ENCODE measurements at places on chromosomes 5 and 9.

GRCh38 chr9:2620919-2621721 is 467 bp upstream of the VLDLR start:
- no peak for DNase-seq

- DNase-seq, result no peak
Observed at GRCh38 chr5:149826574-149826973, 96.5 kb downstream of the PPARGC1B start.

- no peak for DNase-seq
Observed at GRCh38 chr5:158212237-158212636, 353.3 kb upstream of the CLINT1 start.

- no peak for DNase-seq
Observed at GRCh38 chr5:179407191-179408175, 62.2 kb upstream of the ADAMTS2 start.

- no peak for DNase-seq
Observed at GRCh38 chr5:168390491-168390890, 95.8 kb upstream of the RARS1 start.

GRCh38 chr9:120886490-120886967 is 9.5 kb upstream of the PHF19 start:
- no peak for DNase-seq

GRCh38 chr5:112635276-112635675 is 102.4 kb upstream of the APC start:
- no peak for DNase-seq

- no peak for DNase-seq
Observed at GRCh38 chr9:127126971-127127370, 4.5 kb upstream of the ANGPTL2 start.

- no peak for DNase-seq
Observed at GRCh38 chr5:137778772-137779564, 24.8 kb upstream of the HNRNPA0 start.

- DNase-seq, result no peak
Observed at GRCh38 chr9:69173891-69174615, at the start of gene TJP2. TSS of gene TJP2 (plus strand) at chr9:69174277. CDS start at chr9:69174373, 96 bp downstream.

DNA sequence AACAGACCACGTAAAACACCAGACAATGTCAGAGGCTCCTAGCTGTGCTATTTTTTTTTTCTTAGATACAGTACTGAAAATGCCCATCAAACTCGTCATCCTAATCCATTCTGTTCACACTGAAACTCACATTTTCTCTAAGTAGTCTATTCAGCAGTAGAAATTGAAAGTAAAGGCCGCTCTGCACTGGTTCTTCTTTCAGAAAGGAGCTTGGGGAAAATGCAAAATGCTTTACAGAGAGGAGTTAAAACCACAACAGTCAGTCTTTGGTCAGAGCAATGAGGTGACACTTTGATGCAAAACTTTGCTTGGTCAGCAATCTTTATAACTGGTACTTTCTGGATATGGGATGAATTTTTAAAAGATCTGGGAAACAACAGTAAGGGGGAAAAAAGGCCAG is 43.8 kb upstream of the SUSD1 start:
- DNase-seq, result no peak

DNA sequence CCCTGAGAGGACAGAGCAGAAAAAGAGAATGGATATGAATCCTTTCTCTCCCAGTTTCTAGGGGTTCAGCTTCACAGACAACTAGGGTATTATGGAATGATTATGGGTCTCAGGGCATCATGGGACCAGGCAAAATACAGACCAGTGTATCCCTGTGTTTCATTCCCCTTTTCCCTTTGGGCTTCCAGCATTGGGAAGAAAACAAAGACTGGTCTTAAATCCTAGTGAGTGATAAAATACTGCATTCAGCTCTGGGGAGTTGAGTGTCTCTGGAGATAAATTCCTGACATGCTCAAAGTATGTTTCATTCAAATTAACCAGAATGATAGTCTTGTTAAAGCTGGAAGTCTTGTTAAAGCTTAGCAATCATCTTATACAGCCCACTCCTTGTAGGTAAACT is 2.4 kb upstream of the POU4F3 start:
- no peak for DNase-seq

GRCh38 chr5:90170261-90170660 is 239.3 kb downstream of the CETN3 start:
- DNase-seq, result no peak

GRCh38 chr5:93192087-93192486 is 388.9 kb downstream of the NR2F1-AS1 start:
- no peak for DNase-seq

DNA sequence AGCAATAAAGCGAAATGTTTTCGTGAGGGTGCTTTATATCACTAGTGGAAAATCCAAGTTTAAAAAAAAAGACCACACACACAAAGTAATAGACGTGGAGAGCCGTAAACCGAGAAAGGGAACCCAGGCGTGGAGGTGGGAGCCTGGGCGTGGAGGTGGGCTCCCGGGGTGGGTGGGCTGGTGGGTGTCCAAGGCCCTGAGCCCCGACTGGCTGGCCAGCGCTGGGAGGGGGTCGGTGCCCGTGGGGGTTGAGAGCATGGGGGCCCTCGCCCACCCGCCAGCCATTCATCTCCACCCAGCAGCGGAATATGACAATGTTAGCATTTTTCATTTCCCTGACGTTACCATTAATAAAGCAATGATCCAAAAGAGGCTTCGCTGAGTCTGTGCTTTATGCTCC is 135.0 kb downstream of the MVB12B start:
- DNase-seq, result no peak

GRCh38 chr9:35732800-35733541 is 505 bp downstream of the CREB3 start:
- no peak for DNase-seq

- DNase-seq, result peak; percentile 85
Observed at GRCh38 chr5:150412319-150413175, at the start of gene CD74. TSS of gene CD74 (minus strand) at chr5:150412910. CDS start at chr5:150412749, 161 bp downstream.

GRCh38 chr9:16138561-16139491 is 586.0 kb downstream of the CCDC171 start:
- no peak for DNase-seq

- no peak for DNase-seq
Observed at GRCh38 chr9:15640121-15640520, 87.3 kb downstream of the CCDC171 start.

- no peak for DNase-seq
Observed at GRCh38 chr5:141082228-141082627, 12.2 kb upstream of the PCDHB2 start.

DNA sequence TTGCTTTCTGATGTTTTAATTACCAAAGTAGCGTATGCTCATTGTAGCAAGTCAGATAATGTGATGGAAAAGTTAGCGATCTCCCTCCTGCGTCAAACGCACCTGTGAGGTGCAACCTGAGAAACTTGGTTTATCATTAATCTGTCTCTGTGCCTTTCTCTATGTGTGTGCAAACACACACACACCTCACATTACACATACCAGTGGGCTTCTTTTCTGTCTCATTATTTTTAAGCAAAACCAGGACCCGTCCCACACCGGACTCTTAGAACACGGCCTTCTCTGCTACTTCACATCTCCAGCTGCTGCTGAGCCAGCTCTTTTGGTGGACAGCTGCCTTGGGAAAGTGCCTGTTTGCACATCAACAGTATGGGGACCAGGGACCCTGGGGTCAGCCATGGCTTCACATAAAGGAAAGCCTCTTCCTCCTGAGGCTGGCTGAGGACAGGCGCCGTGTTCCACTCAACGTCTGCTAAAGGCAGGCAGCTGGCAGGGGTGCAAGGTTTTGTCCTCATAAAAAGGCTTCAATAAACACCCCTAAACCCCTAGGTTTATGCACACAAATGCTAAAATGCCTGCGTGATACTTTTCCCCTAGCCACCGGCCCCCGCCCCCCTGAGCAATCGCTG is 44.2 kb downstream of the MRPL36 start:
- DNase-seq, result no peak

GRCh38 chr9:17342696-17343095 is 207.9 kb downstream of the CNTLN start:
- no peak for DNase-seq

DNA sequence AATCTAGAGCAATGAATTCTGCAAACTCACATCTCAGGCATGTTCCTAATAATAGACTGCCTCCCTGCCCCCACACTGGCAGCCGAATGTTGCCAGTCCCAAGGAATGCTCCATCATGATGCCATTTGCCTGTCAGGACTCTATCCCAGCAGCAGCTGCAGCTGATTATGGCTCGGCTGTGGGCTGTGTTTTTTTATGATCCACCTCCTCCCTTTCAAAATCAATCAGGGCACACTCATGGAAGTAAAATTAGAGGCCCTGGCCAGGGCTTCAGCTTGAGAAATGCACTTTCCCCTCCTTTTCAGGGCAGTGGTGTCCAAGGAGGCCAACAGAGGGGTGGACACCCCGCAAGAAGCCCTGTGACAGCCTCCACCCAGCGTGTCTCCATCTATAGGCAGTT is 176.7 kb upstream of the S1PR3 start:
- no peak for DNase-seq

- DNase-seq, result no peak
Observed at GRCh38 chr9:1048231-1048619, 1.9 kb upstream of the DMRT2 start.

DNA sequence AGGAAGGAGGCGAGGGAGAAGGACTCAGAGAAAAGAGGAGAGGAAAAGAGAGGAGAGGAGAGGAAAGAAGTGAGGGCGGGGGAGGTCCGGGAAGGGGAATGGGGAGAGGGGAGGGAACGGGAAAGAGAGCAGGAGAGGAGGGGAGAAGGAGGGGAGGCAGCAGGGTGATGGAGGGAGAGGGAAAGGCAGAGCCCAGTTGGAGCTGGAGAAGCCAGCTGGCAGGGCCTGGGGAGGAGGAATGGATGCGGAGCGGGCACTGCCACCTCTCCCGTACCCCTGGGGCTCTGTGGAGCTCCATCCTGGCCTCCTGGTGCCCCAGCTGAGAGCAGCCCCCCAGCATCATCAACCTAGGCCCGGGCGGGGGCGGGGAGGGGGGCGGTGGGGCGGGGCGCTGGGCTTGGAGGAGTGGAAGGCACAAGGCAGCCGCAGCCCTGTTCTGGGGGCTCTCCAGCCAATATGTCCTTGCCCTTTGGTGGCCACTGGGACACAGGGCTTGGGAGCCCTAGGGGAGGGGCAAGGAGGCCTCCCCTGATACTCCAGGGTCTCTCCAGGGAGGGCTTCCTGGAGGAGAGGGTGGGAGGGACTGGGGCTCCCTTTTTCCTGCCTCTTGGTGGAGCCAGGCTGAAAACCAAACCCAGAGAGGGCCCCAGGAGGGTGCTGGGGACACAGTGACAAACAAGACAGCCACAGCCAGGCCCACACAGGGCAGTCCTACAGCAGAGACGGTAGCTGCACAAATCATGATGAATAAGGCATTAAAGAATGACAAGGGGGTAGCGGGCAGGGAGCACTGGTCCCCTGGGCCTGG is 123.7 kb downstream of the C9orf50 start:
- no peak for DNase-seq

DNA sequence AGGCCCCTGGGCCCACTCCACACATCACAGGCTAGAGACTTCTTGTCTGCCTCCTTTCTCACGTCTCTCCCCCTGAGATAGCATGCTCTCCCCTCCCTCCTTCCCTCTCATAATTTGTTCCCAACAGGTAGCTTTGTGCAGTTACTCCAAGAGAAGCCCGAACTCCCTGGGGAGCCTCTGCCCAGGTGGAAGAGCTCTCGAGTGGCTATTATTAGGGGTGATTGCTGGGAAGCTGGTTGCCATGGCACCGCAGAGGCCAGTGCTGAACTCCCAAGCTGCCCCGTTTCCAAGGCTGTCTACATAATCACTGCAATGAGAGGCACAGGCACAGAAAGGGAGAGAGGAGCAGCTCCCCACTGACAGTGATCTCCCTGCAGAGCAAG is 104.7 kb upstream of the GPR151 start:
- DNase-seq, result no peak

DNA sequence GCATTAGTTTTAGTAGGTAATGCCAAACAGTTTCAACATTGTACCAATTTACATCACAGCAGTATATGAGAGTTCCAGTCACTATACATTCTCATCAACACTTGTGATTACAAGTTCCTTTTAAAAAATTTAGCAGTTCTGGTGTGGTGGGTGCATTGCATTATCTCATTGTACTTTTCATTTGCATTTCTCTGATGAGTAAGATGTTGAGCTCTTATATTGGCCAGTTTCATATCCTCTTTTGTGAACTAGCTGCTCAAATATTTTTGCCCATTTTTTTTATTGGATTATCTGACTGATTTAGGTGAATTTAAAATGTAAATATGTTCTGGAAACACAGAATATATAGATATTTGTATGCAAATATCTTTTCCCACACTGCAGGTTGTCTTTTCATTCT is 160.9 kb upstream of the NR3C1 start:
- DNase-seq, result no peak

DNA sequence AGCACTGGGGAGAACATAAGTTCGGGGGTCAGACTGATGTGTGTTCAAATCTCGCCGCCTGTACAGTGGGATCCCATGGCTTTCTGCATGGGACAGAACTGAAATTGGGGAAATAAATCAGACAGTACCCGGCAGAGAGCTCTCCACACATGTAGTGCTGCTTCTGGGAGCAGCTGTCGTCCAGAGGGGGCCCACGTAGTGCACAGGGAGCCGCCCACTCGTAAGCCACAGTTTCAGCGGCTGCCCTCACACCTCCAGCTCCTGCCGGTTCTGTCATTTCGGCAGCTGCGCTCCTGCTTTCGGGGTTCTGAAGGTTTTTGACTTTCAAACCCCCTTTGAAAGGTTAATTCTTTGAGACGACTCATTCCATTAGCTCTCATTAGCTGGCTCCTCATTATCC is 83.1 kb downstream of the OLFM1 start:
- DNase-seq, result no peak

DNA sequence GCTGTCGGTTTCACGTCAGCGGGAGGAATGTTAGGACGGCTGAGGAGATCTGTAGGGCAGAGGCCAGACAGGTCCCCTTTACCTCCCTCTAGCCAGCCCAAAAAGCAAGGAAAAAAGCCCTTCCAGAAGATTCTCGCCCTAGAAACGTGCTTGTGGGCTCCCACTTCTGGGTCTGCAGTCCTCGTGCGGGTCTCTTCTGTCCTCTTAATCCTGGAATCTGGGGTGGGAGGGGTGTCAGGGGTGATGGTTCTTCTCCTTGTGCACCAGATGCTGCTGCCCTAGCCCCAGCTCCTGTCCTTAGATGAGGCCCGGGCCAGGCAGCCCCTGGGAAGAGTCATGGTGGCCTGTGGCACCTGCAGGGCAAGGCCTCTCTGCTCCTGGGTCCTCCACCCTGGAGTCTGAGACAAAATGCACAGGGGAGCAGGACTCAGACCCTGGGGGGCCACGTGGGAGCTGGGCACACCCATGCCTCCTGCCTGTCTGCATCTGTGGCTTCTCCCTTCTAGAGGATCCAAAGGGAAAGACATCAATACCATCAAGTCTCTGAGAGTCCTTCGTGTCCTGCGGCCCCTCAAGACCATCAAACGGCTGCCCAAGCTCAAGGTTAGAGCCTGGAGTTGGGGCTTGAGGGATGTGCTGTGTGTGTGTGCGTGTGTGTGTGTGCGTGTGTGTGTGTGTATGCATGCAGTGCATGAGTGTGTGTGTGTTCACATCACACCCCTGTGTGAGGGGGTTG is 174.2 kb downstream of the CACNA1B start:
- DNase-seq, result no peak

DNA sequence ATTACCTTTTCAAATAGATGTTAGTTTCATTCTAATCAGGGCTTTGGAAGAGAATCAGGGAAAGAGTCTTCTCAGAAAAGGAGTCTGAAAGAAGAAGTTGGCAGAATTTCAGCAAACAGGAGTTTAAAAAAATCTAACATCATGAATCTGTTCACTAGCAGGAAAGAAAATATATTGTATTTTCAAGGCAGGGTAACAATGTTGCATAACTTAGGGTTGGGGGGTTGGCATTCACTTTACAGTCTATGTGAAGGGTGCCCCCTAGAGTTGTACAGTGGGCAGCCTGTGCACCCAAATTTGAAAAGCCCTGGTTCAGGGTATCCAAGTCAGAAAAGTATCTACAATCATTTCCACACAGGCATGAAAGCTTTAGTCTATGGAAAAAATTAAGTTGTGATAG is 348.4 kb upstream of the SLC30A5 start:
- no peak for DNase-seq

- DNase-seq, result no peak
Observed at GRCh38 chr5:142366007-142366406, 41.2 kb upstream of the SPRY4 start.

Measured in activated CD8-positive, alpha-beta memory T cell treated with anti-CD3 and anti-CD28 coated beads for 1 hour (primary cell).